ENCODE measurements at places on chromosomes 1 and 21. TPM values are rescaled to one million over a fixed set of nuclear protein-coding genes. Genes with fewer than 3 reads are reported as not detected.

- no peak for DNase-seq
These were observed 393.5 kb upstream of the ADGRL2 start for GRCh38 chr1:81407000-81407821.

DNA sequence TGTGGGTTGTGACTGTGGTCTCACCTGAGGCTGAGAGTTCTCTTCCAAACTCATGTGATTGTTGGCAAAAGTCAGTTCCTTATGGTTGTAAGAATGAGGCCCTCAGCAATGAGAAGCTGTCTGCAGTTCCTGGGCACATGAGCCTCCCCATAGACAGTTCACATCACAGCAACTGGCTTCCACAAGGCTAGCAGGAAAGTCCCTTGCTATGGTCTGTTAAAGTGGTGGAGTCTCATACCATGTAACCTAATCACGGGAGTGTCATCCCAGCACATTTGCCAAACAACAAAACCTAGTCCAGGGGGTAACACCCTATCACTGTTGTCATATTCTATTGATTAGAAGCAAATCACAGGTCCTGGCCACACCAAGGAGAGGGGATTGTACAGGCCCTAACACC is 163.8 kb downstream of the BACH1 start:
- DNase-seq, result no peak

- no peak for DNase-seq
These were observed 207.1 kb downstream of the HIVEP3 start for GRCh38 chr1:41711581-41711980.

The LAMC1 gene
- total RNA-seq, result 273 TPM

The OSBPL9 gene
- total RNA-seq, result 114 TPM

The NBPF3 gene
- 9.5 TPM for total RNA-seq

All from thoracic aorta (tissue), 2 donors.